Activated naive CD4-positive, alpha-beta T cell treated with Interleukin-2 at 50 U/mL for 16 hours (primary cell): ENCODE measurements at places on chromosomes 13 and 19.

GRCh38 chr13:88824218-88824617, 1153.0 kb downstream of the SLITRK5 start:
- DNase-seq = no peak

DNA sequence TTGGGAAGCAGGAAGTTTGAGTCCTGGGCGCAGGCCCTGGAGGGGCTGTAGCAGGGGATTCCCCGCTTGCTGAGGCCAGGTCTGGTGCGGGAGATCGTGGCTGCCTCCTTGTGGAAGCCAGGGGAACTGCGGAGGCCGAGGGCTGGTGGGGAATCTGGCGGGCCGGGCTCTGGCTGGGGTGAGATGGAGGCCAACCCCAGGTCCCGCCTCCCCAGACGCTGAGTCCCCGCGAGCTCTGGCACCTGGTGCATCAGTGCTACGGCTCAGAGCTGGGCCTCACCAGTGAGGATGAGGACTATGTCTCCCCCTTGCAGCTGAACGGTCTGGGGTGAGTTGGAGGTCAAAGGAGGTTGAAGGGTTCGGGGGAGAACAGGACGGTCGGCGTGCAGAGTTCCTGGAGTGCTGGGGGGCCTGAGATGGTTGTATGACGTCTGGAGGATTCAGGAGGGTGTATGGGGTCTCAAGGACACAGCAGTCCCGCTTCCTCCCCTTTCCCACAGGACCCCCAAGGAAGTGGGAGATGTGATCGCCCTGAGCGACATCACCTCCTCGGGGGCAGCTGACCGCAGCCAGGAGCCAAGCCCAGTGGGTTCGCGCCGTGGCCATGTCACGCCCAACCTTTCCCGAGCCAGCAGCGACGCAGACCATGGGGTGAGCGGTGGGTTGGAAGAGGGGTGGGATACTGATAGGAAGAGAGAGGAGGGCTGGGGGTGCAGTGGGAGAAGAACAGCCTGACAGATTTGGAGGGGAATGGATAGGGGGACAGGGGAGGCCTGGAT, 13.1 kb downstream of the GRAMD1A start:
- peak; percentile 84 for DNase-seq

DNA sequence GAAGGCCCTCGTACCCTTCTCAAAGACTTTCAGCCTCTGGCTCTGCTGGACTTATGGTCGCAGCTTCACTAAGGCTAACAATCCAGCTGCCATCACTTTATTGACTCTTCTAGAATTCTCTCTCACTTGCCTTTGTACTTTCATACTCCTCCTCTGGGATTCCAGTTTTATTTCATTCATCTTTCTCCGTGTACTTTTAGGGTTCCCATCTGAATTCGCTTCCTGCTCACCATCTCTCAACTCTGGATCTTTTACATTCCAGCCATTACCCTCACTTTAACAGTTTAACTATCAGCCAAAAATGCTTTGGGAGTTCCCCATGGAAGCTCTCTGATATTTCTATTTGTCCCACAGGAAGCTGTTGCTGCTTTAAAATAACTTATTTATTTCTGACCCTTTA, 149.3 kb upstream of the KL start:
- no peak for DNase-seq

- no peak for DNase-seq
Measured at GRCh38 chr19:2668175-2668763, 34.2 kb downstream of the GNG7 start.

DNA sequence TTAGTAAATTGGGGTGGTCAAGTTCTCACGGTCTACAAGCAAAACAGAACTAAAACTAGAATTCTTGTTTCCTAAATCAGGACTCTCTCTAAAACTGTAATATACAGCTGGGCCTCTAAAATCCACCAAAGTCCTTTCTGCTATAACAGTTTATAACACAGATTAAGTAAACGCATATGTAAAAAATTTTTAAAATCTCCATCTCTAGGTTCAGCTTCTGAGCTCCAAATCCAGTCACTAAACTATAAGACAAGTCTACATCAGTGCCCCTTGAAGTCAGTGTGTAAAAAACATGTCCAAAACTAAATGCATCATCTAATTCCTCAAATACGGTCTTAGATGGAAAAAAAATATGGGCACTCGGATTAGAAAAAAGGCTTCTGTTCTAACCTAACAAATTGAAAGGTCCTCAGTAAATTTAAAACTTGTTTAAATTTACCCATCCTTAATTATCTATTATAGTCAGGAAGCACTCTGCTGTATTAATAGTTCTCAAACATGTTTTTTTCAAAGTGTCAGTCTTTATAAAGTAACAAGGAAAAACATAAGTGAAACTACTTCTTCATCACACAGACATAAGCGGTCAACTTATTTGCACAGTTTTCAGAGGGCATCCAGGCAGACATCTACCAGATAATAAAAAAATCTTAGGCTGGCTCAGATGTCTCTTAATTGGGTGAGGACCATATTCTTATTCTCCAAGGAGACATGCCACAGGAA, 33.6 kb downstream of the ELF1 start:
- no peak for DNase-seq
